NCI-H1436 (cell line): ENCODE measurements at places on chromosomes 2 and 18.
A peak's percentile ranks its signal among the peaks of the same experiment; 100 is the strongest.

GRCh38 chr18:52499644-52500043 is 159.6 kb downstream of the DCC start:
- no peak for DNase-seq

DNA sequence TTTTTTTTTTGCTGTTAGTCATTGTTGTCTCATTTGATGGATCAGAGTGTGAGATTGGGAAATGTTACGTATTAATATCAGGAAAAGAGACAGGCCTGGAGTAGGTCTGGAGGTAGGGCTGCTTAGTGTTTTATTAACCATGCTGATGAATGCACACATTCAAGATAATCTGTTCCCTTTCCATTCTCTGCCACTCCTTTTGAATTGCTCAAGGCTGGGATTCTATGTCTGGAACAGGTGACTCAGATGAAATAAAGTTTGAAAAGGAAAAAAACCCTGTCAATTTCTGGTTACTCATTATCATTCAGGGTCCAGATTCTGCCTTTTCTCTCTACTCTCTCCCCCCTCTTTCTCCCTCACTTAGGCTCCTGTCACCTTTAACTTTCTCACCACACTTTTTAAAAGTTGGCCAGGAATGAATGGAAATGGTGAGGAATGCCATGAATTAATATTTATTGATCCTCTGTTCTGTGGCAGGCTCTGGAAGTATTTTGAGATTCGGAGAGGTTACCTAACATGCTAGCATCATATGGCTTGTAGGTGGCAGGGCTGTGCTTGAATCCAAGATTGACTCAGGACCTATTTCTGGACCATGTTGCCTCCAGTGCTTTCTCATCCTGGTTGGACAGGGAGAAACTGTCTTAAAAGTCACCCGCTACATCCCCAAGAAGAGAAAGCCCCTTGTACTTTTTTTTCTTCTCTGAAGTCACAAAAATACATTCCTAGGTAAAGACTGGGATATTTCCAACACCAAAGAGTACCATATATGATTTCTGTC is 40.2 kb downstream of the MAP4K4 start:
- DNase-seq: no peak

GRCh38 chr18:66495844-66496243 is 108.0 kb downstream of the CDH19 start:
- DNase-seq: peak; percentile 49

DNA sequence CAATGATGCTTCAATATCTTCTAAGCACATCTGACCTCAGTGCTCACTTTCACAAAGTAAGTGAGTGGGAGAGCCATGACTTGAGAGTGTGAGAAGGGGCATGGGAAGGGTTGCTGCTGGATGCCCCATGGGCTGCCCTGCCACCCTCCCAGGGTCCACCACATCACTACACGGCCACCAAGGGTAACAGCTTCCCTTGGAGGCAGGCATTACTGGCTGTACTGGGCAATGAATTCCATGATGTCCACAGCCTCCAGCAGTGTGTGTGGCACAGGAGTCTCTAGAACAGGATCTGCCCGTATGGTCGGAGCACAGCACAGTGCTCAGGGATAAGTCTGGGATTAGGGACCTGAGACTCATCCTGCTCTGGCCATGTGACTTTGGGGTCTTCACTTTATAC is 481.0 kb upstream of the MYT1L start:
- DNase-seq: no peak

DNA sequence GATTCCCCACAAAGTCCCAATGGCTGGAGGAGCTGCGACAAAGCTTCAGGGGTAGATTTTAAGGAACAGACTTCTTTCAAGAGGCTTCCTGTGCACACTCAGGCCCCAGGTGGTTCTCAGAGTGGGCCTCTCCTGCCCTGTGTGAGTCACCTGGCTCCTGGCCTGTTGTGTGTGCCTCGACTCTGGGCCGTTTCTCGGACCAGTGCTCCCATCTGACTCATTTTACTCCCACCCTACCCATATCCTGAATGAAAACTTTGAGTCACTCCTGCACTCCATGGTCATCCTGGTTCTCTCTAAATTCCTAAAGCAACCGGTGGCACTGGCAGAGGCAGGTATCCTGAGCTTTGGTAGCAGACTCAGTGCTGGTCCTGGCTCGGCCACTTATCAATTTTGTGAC is 84.1 kb downstream of the CELF4 start:
- no peak for DNase-seq
